Activated CD4-positive, alpha-beta T cell treated with anti-CD3 and anti-CD28 coated beads, Interleukin-2, amount 50 U/mL, for 48 hours (primary cell): ENCODE measurements at places on chromosomes 16 and 17.

GRCh38 chr17:50221864-50222545 is 20.6 kb upstream of the COL1A1 start:
- DNase-seq: no peak

DNA sequence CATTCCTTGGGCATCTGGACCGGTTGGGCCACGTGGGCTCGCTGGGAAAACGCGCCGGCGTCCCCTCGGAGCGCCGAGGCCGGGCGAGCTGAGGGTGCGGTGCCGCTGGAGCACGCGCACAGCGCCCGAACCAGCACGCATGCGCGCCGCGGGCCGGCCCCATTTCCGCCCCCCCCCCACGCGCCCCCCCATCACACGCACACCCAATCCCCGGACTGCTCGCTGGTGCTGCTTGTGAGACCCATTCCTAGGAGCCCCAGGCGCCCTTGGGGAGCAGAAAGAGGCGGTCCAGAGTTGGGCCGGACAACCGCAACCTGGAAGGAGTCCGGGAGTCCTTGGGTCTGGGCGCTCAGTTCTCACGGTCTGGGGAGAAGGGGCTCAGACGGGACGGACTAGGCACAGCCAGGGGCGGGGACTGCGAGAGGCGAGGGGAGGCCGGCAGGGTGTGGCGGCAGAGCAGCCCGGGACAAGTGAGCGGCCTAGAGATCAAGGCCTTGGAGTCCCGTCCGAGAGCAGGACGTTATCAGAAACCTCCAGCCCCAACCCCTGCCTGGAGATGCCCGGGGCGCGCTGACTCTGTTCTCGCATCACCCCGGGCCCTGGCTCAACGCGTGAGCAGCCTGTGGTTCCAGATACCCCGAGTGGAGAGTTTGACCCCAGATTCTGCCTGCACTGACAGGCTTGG is 6.0 kb upstream of the CBX8 start:
- DNase-seq: no peak

GRCh38 chr16:83838151-83838550 is 30.4 kb downstream of the HSBP1 start:
- no peak for DNase-seq

DNA sequence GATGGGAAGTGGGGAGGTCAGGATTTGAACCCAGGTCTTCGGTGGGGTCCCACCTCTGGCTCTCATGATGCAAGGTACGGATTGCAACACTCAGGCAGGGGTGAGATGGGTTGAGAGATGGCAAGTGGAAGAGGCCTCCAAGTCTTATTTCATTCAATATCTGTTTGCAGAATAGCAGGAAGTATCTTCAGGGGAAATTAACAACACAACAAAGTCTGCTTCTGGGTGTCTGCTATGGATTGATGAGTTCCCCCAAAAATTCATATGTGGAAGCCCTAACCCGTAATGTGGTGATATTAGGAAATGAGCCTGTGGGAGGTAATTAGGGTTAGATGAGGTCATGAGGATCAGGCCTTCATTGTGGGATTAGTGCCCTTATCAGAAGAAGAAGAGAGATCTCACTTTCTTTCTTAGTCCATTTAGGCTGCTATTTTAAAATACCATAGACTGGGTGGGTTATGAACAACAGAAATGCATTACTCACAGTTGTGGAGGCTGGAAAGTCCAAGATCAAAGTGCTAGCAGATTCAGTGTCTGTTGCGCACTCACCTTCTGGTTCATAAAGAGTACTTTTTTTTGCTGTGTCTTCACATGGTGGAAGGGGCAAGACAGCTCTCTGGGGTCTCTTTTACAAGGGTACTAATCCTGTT is 4.4 kb upstream of the CD300H start:
- DNase-seq: no peak

- no peak for DNase-seq
These were observed 25.4 kb upstream of the KRT20 start for GRCh38 chr17:40910441-40910841.

- DNase-seq: no peak
These were observed 201.1 kb downstream of the FTO start for GRCh38 chr16:53905028-53905427.

DNA sequence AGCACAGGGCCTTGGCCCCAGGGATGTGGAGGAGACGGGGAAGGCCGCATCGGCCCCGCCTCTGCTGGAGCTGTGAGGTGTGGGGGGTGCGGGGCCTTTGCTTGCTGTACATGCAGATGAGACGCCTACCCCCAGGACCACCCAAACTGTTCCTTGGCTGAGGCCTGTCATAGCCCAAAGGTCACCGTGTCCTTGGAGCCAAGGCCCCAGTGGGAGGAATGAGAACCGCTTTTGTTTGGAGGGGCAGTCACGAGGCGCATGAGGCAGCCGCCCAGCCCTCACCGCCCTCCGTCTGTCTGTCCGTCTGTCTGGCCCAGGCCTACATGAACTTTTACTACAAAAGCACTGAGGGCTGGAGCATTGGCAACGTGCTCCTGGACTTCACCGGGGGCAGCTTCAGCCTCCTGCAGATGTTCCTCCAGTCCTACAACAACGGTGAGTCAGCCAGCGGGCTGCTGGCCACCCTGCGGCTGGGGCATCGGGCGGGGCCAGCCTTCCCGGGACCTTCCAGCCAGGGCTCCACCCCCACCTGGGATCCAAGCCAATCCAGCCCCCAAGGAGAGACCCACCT is 8.8 kb downstream of the TAX1BP3 start:
- DNase-seq: no peak

GRCh38 chr17:8887301-8887700 is 19.8 kb upstream of the PIK3R6 start:
- no peak for DNase-seq

DNA sequence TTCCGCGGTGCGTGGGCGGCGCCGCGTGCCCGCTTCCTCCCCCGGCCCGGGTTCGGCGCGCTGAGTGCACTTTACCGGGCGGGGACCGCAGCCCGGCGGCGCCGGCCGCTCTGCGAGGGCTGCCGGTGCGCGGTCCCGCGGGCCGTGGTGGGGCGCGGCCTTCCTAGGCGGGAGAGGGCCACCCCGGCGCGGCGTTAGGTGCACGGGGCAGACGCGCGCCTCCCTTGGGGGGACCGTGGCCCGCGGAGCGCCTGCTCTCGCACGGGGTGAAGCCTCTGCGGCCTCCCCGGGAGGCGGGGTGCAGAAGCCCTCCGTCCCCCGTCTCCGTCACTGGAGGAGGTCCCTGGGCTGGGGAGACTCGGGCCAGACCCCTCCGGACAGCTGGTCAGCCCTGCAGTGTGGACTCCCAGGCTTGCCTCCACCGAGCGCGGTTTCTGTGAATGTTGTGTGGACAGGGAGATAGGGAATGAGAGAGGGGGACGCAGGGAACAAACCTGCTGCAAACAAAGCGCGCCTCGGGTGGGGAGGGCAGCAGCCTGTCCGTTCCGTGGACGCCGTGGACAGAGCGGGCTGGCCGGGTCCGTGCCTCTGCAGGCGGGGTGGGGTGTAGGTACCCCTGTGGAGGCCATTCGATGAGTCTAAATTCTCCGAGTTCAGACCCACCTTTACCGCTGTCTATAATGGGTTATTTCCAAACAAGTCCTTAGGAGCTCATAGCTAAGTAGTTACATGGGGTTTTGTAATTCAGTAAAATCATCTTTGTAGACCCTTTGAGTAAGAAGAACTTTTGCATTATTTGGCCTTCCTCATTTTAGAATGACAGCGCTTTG is 721 bp downstream of the TBCD start:
- DNase-seq: no peak

DNA sequence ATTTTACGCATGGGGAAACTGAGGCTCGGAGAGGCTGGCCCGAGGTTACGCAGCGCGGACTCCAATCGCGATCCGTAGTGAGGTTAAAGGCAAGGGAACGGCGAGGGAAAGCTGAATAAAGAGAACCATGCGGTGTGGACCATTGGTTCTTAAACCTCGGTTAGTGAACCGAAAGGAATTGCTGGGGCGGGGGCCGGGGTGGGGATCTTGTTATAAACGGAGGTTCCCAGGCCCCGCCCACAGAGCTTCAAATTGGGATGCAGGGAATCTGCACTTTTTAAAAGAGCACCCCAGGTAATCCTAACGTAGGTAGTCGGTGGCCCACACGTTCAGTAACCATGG is 524 bp downstream of the IQCK start:
- DNase-seq: no peak

DNA sequence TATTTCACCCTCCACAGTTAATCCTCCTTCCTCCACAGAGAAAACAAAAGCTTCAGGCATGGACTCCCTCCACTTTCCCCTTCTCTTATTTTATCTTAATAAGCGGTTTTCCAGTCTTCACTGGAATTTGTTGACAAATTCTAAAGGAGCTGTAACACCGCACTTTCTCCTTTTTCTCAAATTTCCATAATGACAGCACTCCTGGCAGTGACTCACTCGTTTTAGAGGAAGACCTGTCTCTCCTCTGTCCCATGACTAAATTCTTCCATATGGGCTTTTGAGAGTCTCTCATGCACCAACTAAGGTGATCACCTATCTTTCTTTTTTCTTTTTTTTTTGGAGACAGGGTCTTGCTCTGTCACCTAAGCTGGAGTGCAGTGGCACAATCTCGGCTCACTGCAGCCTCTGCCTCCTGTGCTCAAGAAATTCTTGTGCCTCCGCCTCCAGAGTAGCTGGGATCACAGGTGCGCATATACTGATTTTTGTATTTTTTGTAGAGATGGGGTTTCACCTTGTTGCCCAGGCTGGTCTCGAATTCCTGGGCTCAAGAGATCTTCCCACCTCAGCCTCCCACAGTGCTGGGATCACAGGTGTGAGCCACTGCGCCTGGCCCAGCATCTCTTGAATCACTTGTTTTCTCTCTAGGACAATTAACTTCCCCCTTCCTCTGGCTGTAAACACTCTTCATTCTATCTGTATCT is 7.7 kb downstream of the ITGAM start:
- no peak for DNase-seq

DNA sequence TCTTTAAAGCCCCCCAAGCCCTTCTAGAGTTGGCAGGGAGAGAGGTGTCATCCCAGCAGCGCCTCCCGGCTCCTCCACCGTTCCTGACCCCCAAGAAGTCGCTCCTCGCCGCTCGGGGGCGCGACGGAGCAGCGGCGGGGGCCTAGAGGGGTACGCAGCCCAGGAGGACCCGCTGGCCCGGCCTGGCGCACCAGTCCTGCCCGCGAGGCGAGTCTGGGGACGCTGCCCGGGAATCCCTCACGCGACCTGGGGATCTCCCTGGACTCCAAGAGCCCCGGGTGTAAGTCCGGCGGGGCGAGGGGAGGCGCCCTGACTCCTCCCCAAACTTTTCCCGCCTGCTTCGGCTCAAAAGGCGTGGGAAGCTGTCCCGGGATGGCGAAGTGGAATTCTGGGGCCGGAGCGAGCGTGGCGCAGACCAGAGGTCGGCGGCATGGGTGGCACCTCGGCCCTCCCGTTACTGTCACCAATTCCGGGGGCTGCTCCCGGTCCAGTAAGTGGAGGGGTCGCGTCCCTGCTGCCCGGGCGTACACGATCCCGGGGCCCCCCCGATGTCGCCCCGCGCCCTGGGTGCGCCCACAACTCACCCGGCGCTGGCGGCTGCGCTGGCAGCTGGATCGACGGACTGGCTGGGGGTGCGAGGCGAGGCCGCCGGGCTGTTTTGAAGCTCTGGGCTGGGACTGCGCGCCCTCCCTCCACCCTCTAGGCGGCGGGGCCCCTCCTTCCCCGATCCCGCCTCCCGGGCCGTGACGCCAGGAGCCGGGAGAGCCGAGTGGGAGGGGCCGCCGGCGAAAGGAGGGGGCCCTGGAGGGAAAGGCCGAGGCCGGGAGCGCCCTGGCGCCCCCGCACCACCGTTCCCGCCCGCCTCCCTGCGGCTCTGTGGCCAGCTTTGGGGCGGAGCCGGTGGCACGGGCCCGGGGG is at the start of gene EMP2:
EMP2 (minus strand) TSS at position 634 of the 918 bp plus-strand sequence. CDS start 32,981 bp downstream, outside the sequence.
- DNase-seq: no peak
